Ecto neural progenitor cell (in vitro differentiated cells): ENCODE measurements at places on chromosomes 13 and 19.
A peak's percentile ranks its signal among the peaks of the same experiment; 100 is the strongest.

DNA sequence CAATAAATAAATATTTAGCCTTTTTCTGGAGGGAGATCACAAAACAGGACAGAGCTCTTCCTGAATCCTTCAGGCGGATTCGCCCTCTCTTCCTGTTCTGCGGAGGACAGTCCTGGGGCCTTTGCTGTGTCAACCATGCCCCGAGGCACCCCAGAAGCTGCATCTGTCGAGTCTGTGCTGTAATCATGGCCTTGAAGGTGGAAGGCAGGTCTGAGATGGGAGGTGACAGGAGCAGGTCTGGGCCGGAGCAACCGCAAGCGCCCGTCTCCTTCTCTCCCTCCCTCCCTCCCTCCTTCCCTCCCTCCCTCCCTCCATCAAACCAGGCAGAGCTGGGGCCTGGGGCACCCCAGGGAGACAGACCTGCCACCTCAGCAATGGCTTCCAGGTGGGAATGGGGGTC, 4.6 kb upstream of the FXYD3 start:
- no peak for DNase-seq

DNA sequence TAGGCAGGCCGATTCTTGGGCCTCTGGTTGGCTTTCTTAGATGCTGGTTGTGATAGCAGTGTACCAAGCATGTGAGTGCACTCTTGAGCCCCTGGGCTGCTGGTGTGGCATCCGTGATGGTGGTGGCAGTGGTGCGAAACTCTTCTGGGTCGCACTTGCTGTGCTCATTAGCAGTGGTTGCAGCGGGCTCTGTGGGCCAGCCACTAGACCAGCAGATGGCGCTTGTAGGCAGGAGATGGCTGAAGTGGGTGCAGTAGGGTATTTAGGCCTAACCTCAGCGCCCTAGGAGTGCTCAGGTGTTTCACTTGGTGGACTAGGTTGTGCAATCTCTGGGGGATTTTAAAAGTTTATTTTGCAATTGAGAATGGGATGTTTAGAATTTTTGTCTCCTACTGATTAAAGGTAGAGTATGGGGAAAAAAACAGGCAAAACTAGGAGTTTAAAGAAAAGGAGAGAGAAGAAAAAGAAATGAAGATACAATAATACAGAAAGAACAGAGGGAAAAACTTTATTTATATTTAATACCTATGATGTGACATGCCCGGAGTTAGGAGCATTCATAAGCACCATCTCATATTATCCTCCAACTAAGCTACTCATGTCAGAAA, 4.3 kb upstream of the ZNF17 start:
- DNase-seq, result peak; percentile 80

DNA sequence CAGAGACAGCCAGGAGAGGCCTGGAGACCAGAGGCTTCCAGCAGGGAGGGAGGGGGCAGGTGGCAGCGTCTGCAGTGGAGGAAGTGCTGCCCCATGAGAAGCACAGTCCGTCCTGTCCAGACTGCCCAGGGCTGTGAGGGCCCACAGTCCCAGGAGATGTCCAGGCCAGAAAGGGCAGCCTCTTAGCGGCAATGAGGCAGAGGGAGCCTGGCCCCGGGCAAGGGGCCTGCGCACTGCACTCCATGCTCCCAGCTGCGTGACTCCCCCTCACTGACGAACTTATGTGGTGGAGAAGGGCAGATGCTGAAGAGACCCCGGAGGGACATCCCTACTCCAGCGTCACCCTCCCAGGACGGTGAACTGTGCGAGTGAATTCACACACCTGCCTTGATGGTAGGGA, 115.3 kb downstream of the SOX1 start:
- no peak for DNase-seq

DNA sequence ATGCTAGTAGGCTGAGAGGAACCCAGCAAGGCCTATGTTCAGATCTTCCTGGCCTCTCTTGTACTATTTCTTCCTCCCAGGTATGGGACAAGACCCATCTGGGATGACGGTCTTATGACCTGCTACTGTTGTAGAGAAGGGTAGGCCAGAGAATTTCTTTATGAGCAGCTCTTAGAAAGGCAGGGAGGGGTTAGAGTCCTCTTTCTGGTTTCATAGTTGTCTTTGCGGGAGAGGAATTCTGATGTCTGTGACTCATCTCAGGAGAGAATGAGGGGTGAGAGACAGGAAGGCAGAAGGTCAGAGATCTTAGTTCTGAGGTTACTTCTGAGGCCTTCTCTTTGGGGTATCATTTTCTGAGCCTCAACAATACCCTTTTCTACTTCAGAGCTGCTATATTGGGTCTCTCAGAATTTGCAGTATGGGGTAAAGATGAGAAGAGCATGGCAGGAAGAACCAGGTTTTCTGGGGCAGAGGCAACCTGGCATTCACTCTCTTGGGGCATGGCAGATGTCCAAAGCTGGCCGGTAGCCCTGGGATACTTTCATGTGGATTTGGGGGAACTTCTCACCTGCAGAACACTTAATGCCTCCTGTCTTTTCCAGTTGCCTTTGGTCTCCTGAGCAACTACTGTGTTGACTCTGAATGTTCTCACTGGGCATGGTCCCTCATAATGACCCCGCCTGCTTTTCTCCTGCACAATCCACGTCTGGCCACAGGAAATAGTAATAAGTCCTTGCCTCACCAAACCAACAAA, 154.4 kb downstream of the GGACT start:
- no peak for DNase-seq

DNA sequence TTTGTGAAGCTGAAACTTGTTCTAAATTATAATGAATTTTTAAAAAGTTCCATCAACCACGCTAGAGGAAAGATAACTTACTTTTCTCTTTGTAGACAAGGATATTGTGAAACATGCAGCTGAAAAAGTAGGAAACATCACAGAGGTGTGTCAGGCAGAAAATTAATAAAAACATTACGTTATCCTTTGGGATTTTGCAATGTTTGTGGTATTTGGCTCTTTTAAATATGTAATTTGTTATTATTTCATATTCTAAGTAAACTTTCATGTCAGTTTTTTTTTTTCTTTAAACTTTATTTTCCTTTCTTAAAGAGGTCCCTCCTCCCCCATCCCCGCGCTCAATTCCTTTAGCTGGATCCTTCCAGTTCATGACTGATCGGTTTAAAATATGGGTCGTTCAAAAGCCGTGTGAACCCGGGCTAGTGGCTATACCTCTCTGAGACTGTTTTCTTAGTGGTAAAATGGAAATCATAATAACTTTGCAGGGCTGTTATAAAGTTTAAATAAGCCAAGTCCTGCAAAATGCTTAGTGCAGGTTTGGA, 740 bp upstream of the CCDC61 start:
- no peak for DNase-seq

DNA sequence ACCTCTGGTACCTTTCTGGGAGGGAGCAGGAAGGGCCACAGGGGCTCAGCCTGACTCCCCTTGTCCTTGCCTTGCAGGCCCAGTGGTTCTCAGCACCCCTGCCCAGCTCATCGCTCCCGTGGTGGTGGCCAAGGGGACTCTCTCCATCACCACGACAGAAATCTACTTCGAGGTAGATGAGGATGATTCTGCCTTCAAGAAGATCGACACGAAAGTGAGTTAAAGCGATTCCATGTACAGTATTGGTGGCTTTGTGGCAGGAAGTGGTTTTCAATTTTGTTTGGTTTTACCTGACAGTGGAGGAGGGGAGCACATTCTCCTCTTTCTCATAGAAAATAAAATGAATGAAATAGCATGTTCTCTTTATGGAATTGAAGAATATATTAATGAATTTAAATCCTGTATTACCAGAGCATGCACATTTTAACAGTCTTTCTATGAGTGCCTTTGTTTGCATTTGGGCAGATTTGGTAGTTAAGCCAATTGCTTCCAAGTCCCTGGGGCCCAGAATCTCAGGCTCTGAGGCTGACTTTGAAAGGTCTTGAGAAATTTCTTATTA, 4.1 kb downstream of the MAB21L1 start:
- no peak for DNase-seq

GRCh38 chr19:35533822-35534392, 651 bp downstream of the GAPDHS start:
- no peak for DNase-seq

- DNase-seq, result no peak
These were observed 83.1 kb downstream of the ATP11A start for GRCh38 chr13:112772929-112773328.

DNA sequence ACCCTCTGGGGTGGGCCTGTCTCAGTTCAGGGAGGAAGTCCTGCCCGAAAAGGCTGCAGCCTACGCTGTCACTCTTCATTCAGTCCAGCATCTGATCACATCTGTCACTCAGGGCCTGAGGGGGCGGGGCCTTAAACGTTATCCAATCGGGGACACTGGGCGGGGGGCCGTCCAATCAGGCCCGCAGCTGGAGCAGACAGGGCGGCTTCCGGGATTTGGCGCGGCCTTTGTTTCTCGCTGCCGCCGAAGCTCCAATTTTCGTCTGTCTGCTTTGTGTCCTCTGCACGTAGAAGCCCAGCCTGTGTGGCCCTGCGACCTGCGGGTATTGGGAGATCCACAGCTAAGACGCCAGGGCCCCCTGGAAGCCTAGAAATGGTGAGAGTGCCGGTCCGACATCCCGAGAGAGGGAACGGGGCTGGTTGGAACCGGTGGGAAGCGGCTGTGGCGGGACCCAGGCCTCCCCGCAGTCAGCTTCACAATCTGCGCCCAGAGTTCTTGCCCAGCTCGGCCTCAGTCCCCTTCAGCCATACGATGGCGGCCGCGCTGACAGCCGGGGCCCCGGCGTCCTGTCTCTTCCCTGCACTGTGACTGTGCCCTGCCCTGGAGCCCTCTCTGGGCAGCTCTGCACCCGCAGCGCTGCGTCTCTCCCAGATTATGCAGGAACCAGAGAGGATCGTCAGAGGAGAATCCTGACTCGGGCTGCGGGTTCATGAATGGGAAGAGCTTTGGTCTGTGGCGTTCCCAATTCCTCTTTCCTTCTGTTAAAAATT, at the start of gene ZNF730:
TSS of gene ZNF730 (plus strand) at position 224 of the 770 bp plus-strand sequence. CDS start at position 373, 149 bp downstream.
- DNase-seq, result peak; percentile 97

DNA sequence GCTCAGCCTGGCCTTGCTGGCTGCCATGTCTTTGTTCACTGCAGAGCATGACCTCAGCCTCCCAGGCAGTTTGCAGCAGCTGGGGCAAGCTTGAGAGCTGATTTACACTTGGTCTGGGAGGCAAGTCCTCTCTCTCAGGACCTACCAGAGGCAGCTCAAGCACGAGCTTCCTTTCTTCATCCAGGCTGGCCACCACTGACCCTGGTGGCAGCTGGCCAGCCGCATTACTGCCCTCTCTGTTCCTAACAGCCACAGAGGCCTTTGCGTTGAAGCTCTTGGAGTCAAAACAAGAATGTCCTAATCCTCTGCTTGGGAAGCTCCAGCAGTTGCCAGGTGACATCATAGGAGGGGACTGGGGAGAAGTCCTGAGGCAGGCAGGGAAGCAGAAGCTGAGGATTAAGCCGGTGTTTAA, 85.7 kb downstream of the NUFIP1 start:
- peak; percentile 58 for DNase-seq

GRCh38 chr13:103794526-103794925, 728.3 kb upstream of the SLC10A2 start:
- DNase-seq, result no peak

GRCh38 chr19:30446850-30447552, 74.8 kb downstream of the ZNF536 start:
- no peak for DNase-seq

GRCh38 chr19:30076101-30076551, 134.1 kb downstream of the URI1 start:
- DNase-seq, result no peak
